ENCODE measurements at places on chromosomes 1 and 21.

- DNase-seq: no peak
Observed at GRCh38 chr1:205545991-205546390, 41.5 kb downstream of the CDK18 start.

- DNase-seq: peak; percentile 7
Observed at GRCh38 chr1:187605736-187606135, 777.0 kb downstream of the PLA2G4A start.

DNA sequence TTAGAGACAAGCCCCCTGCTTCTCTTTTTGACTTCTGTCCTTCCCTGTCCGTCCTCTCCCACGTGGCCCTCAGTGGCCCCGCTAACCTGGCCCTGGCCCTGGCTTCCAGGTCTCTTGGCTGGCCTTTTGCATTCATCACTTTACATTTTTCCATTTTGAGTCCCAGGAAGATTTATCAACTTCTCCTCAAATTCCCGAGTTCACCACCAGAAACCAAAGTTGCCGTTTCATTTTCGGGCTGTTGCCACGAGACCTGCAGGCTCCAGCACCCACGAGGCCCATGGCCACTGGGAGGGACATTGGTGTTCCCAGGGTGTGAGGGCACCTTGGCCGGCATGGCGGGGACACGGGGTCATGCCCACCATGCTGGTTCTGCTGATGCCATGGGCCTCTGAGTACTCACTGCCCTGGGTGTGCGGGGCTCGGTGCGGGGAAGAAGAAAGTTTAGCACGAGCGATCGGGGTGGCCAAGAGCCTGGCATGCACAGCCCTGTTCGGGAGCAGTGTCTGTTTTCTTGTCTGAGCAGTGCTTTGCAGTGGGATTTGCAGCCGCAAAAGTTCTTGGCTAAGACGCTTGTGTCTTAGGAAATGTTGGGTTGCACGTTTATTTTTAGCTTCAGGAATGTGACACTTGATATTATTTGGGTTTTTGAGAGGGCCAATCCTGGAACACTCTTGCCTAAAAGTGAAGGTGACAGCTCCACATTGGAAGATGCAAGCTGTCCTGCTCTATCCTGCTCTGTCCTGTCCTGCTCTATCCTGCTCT is 40.4 kb upstream of the ADARB1 start:
- DNase-seq: no peak

DNA sequence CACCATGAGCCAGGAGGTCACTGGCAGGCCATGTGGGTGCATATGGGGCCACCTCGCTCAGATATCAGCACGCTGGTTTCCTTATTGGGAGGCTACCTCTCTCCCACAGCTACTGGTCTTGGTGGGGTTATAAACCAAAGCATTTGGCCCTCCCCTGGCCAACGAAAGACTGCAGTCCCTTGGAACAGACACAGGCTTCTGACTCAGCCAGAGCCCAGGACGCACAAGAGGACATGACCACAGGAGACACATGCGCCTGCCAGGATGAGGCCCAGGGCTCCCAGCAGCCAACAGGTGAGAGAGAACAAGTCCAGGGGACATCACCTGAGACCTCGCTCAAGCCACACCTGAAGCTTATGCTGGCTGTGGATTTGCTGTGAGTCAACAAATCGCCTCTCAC is 13.8 kb downstream of the NPHP4 start:
- no peak for DNase-seq

- no peak for DNase-seq
Observed at GRCh38 chr1:33060579-33061083, 20.3 kb upstream of the AZIN2 start.

DNA sequence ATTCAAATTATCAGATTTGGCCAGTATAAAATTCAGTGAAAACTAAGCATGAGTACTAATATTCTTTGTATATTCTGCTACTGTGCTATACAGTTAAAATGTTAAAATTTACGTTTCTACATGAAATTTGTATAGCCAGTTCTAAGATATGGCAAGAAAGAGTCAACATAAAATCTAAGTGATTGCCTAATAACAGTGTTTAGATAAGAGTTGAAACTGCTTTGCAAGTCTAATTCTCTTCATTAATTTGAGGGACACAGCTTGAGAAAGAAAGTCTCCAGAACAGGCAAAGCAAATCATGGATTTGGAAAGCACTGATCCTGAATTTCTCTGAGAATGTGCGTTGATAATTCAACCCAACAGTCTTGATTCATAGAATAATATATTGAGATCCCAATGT is 630.9 kb upstream of the USP24 start:
- no peak for DNase-seq

DNA sequence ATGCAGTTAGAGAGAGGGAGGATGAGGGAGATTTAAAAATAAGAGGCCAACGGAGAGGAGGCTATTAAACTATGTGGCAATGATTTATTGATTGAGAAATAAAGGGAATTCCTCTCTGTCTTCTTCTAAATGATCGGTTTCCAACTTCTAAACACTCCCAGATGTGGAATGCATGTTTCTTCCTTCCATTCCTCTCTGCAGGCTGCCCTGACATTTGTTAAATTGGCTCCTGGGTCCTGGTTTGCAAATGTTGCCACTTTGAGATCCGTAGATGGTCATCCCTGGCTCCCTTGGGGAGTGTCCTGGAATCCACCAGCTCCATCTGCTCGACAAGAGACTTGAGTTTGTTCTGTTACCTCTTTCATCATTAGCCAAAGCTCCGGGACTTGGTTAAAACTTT is 10.3 kb upstream of the C1orf198 start:
- no peak for DNase-seq

DNA sequence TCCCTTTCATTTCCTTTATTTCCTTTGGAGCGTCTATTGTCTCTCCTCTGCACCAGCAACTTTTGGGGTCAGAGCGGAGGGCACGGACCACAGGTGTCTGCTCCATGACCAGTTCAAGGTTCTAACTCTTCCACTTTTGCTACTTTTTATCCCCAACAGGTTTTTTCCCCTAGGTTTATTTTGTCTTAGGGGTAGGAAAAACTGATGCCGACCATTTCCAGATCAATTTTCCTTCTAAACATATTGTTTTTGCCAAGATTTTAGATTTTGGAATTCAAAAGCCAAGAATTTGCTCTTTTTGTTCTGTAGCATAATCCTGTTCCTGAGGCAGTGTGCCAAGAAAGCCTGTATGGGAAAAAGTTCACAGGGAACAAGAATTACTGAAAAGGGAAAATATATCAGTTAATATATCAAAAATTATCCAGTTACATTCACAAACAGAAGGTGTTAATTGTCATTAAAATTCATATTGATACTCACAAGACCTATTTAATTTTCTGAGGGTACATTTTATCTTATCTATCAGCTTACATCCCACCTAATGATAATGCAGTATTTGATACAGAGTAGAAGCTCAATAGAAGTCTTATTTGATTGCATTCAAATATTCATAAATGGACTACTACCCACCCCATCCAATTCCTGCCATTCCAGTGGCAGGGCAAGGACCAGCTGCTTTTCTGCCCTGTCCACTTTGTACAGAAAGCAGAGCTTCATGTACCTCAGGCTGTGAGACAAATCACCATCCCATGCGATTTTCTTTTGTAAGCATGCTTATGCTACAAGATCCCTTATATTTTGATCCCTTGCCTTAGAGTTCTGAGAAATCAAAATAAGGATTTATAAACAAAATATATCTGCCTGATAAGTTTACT is 31.2 kb downstream of the TSEN15 start:
- DNase-seq: no peak

All from NCI-H1930 (cell line).